ENCODE measurements at places on chromosomes 5 and 9. TPM values are rescaled to one million over a fixed set of nuclear protein-coding genes. Genes with fewer than 3 reads are reported as not detected.
A peak's percentile ranks its signal among the peaks of the same experiment; 100 is the strongest.

DNA sequence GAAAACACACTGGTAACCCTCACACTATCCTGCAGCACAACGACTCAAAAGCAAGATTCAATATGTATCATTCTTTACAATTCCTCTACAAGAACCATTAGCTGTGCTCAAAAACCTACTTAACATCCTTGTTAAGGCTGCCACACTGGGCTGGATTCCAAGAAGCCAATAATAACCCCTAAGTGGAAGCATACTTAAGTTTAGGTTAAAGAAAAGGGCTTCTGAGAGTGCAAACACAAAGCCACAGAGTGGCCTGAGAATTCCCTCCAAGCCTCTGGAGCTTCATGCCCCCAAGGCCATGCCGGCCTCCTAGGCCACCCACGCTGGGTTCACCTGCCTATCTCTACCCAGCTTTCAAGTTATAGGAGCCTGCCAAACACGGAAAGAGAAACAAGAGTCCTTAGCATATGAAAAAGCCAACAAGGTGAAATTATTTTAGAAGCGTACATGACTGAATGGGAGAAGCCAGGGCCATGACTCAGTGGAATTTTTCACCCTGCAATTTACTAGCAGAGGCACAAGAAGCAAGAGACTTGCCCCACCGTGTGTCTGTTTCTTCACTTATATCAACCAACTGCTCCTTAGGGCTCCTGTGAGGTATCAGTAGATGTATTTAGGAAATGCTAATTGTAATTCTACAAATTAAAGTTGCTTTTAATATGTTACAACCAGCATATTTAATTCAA, 293.0 kb downstream of the SPOCK1 start:
- DNase-seq, result peak; percentile 37

GRCh38 chr9:69421908-69422801, 97.1 kb downstream of the ENTREP1 start:
- DNase-seq, result peak; percentile 39

The CATSPER3 gene
- total RNA-seq, result not detected

The GABRP gene
- 5.3 TPM for total RNA-seq

Data from upper lobe of left lung (tissue), 6 donors.